GM18507 (cell line): ENCODE measurements at places on chromosomes 7 and 10.

GRCh38 chr7:150451097-150451793 lies 815 bp downstream of the GIMAP8 start:
- DNase-seq, result no peak

GRCh38 chr10:78455811-78456210 lies 422.1 kb downstream of the RPS24 start:
- no peak for DNase-seq

- DNase-seq, result no peak
These were observed 220.8 kb upstream of the PRSS58 start for GRCh38 chr7:142478479-142479220.

GRCh38 chr10:21317902-21318301 lies 207.6 kb downstream of the SKIDA1 start:
- no peak for DNase-seq

DNA sequence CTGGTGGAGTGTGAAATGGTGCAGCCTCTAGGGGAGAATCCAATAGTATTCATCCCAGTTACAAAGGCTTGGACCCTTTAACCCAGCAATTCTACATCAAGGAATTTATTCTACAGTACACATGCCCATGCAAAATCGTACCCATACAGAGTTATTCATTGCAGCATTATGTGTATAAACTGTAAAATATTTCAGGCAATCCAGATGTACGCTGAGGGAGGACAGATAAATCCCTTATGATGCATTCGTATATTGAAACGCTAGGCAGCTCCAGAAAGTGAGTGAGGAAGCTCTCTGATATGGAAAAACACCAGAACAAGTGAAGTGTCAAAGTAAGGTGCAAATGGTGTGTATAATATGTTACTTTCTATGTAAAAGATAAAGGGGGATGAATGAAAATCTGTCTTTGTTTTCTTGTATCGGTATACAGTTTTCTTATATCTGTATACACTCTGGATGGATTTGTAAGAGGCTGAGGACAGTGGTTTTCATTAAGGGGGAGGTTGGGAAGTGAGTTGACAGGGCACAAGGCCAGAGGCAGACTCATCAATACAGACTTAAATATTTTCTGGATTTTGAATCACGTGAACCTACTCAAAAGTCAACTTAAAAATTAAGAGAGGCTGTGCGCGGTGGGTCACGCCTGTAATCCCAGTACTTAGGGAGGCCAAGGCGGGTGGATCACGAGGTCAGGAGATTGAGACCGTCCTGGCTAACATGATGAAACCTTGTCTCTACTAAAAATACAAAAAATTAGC lies 17.1 kb downstream of the VWA2 start:
- no peak for DNase-seq

DNA sequence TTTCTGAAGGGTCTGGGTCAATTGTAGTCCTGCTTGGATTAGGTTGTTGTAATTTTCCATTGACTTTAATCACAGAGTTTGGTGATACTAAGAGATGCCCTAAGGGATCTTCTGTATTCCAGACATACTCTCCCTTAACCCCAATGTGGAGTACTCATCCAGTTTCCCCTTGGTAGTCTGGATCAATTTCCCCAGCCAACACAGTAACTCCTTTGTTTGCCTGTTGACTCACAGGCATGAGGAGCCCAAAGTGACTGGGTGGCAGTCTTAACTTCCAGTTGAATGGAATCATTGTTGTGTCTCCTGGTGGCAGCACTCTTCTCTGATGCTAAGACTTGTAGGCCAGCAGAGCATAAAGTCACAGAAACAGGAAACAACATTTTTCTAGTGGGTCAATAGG lies 41.5 kb upstream of the PIK3CG start:
- no peak for DNase-seq

GRCh38 chr10:43136432-43136831 lies 1.8 kb upstream of the CSGALNACT2 start:
- DNase-seq, result no peak

- no peak for DNase-seq
These were observed 5.3 kb downstream of the KMT2E start for GRCh38 chr7:105019269-105019668.

DNA sequence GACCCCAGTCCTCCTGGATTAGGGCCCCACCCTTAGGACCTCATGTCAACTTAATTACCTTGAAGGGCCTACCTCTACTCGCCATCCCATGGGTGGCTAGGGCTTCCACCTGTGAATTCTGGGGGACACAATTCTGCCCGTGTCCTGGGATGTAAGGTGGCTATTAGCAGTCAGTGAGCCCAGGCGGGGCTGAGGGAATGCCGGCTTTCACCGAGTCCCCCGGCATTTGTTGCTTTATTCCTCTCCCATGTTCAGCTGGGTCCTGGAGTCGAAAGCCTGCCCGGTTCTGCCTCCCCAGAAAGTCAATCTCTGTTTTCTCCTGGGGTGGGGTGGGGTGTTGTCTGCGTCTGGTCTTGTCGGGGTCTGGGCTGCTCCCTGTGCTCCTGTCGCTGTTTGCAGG lies 125.6 kb downstream of the GLRX3 start:
- no peak for DNase-seq

- DNase-seq, result no peak
These were observed 444.0 kb upstream of the MGMT start for GRCh38 chr10:129023082-129023481.

GRCh38 chr10:1404323-1405260 lies 332.7 kb downstream of the ADARB2 start:
- no peak for DNase-seq

DNA sequence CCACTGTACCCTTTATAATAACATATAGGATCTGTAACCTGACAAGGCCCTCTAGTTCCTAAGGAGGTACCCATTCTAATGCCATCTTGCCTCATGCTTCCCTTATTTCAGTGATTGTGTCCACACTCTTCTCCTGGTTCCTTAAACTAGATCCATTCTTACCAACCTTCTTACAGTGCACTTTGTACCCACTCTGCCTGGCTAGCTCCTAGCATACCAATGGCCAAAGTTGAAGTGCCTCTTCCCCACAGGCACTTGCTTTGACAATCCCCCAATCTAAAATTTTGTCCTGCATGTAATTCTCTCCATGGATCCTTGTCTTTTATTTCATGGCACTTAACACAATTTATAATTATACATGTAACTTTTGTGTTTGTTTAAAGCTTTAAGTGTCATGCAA lies 40.9 kb downstream of the CCDC71L start:
- no peak for DNase-seq

DNA sequence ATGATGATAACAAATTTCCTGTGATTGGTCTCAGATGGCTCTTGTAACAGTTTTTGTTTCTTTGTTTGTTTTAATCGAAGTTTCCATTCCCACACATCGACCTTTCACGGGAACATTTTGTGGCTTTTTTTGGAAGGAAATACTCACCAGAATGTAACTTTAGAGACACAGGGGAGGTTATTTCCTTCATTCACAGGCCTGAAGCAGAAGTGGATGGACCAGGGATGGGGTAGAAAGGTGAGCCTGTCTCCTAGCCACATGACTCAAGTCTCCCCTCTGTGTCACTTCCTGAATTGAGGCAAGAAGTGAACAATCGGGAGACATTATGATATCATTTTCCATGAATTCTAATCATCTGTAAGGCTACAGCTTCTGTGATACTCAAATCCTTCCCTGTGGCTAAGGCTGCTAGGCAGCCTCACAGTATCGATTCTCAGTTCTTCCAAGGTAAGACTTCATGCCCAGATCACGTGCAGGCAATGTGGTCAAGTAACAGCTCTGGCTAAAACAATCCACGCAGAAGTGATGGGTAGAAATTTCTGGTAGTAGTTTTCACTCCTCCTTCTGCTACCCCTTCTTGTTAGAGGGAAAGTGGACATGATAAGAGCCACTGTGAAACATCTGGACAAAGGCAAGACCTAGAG lies 203.9 kb upstream of the NEBL start:
- no peak for DNase-seq

- DNase-seq, result no peak
These were observed 115.6 kb upstream of the PHYHIPL start for GRCh38 chr10:59060852-59061251.

DNA sequence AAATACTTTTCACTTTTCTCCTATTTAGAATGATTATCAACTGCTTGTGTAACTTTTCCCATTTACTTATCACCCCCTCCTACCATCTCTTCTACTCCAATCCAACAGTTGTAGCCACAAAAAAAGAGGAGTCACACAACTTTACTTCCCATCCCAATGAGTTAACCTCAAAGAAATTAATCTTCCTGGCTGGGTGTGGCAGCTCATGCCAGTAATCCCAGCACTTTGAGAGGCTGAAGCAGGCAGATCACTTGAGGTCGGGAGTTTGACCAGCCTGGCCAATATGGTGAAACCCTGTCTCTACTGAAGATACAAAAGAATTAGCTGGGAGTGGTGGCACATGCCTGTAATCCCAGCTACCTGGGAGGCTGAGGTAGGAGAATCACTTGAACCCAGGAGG lies 19.9 kb downstream of the SYPL1 start:
- DNase-seq, result no peak

DNA sequence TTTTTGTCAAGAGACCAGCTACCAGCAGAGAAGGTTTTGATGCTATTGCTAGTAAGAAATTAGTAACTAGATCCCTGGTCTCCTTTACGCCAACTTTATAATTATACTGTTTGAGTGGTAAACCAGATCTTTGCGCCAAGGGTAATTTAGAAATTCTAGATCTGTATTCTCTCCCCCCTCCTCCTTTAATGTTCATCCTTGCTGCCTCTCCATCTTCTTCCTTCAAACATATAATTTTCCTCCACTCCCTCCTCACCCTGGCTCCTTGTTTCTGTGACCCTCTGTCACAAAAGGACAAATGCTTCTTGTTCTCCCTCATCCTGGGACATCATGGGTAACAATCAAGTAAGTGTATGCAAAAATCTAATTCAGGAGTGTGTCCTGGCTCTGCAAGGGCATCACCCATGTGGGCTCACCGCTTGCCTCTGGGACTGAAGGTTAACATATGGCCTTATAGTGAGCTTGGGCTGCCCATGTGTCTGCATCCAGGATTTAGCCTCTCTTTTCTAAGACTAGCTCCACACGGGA lies 121.2 kb downstream of the BAMBI start:
- no peak for DNase-seq

- no peak for DNase-seq
These were observed 12.0 kb downstream of the XRCC2 start for GRCh38 chr7:152663931-152664330.
